CD4-positive, alpha-beta T cell treated with Interferon gamma for 1 hour (primary cell): ENCODE measurements at places on chromosomes 5 and 9.

DNA sequence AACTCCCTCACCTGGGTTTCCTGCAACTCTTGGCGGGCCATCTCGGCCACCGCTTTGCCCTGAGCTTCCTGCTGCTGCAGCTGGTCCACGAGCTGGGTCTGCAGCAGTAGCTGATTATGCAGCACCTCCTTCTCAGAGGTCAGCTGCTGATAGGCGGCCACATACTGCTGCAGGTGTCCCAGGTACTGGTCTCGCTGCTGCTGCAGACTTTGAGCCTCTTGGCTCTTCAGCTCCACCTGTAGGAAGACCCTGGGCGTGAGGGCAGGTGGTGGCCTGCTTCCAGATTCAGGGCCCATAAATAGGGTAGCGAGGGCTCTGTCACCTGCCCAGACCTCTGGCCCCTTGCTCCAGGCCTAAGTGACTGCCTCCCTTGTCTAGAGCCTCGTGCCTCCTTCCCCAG, 16.7 kb downstream of the GOLGA2 start:
- DNase-seq, result no peak

DNA sequence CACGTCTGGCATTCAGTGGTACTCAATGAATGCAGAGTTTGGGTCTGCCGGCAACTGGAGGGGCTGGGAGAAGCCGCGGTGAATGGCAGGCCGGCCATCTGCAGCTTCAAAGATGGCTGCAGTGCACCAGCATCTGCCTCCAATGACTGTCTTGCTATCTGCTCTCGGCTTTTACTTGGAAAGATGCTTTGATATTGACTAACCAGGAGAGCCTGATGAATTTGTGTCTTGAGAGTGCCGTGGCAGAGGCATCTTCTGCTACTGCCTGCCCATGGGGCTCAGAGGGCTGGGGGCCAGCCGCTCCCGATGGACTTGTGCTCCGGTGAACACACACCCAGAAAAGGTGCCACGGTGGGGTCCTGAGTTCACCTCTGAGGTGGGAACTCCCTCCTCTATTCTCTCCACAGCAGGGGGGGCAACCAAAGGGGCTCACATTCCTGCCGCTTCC, 164.5 kb downstream of the COL23A1 start:
- no peak for DNase-seq

- DNase-seq, result no peak
These were observed 66.4 kb downstream of the RETREG1 start for GRCh38 chr5:16550316-16550952.

GRCh38 chr9:18023332-18023731, 444.5 kb downstream of the SH3GL2 start:
- DNase-seq, result no peak
